ENCODE measurements at places on chromosomes 6 and 20. TPM values are rescaled to one million over a fixed set of nuclear protein-coding genes. Genes with fewer than 3 reads are reported as not detected.
A peak's percentile ranks its signal among the peaks of the same experiment; 100 is the strongest.

GRCh38 chr6:150993253-150993652, 127.8 kb downstream of the MTHFD1L start:
- no peak for DNase-seq
- no peaks in the 10 kb centered on the region for H3K4me1 ChIP-seq
- H3K27me3 ChIP-seq: no peaks in the 10 kb centered on the region
- H3K27ac ChIP-seq: no peak overlapping the region

- DNase-seq: no peak
- H3K27me3 ChIP-seq: no peaks in the 10 kb centered on the region
- no peak overlapping the region for H3K4me3 ChIP-seq
- no peaks in the 10 kb centered on the region for H3K4me1 ChIP-seq
- H3K27ac ChIP-seq: no peak overlapping the region
- H3K36me3 ChIP-seq: no peaks in the 10 kb centered on the region
These were observed 243.3 kb upstream of the GRIK2 start for GRCh38 chr6:101150226-101150625.

Gene PIM1
- total RNA-seq: 244 TPM

DNA sequence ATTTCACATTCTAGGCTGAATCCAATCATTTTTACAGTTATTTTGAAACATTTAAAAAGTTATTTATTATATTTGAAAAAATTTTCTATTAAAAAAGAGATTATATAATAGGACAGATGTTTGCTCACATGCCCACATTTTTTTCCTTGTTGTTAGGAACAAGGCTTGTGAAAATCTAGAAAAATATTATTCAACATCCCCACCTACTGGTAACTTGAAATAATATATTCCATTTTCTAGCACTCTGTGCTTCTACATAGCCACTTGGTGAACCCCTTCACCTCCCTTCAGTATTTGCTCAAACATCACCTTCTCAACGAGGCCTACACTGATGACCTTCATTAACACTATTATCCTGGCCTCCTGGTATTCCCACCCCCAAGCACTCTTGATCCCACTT, 18.3 kb upstream of the GPRC6A start:
- no peak overlapping the region for H3K4me3 ChIP-seq
- DNase-seq: no peak
- no peak overlapping the region for H3K27ac ChIP-seq
- no peaks in the 10 kb centered on the region for H3K36me3 ChIP-seq
- H3K27me3 ChIP-seq: no peaks in the 10 kb centered on the region

DNA sequence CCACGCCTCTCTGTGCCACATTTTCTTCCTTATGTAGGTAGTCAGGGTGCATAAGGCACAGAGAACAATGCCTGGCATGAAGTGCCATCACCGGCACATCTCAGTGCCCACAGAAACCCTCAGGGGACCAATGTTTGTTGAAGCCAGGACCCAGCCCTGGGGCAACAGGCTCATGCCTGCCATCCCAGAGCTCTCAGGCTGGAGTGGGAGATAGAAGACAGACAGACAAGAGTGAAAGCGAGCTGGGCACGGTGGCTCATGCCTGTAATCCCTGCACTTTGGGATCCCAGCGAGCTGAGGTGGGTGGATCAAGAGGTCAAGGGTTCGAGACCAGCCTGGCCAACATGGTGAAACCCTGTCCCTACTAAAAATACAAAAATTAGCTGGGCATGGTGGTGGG, 13.5 kb downstream of the EFCAB8 start:
- no peak for DNase-seq
- no peaks in the 10 kb centered on the region for H3K27me3 ChIP-seq
- H3K27ac ChIP-seq: no peak overlapping the region
- no peaks in the 10 kb centered on the region for H3K4me1 ChIP-seq
- H3K4me3 ChIP-seq: no peak overlapping the region

- H3K4me3 ChIP-seq: no peak overlapping the region
- H3K27me3 ChIP-seq: no peaks in the 10 kb centered on the region
- H3K4me1 ChIP-seq: no peaks in the 10 kb centered on the region
- no peak overlapping the region for H3K27ac ChIP-seq
- no peak for DNase-seq
These were observed 3.0 kb upstream of the GCM1 start for GRCh38 chr6:53151676-53152075.

Gene TEAD3
- total RNA-seq: not detected

Gene OXT
- total RNA-seq: 1.8 TPM

DNA sequence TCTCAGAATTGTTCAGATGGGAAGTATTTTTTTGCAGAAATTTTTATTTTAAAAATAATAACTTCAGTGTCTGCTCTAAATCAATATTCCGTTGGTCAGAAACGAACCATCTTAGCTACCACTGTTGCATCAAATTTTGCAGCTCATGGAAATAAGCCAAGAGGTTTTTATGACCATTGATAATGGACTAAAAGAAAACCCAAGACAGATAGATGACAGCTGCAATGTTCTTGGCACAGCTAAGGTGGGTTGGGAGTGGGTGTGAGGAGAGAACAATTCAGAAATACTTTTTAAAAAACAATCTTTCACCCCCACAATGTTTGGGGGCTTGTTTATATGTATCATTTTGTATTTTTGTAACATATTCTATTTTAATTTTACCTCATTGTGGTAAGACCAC, 121.1 kb downstream of the PDE7B start:
- H3K27me3 ChIP-seq: no peaks in the 10 kb centered on the region
- H3K27ac ChIP-seq: no peak overlapping the region
- no peak for DNase-seq
- H3K4me1 ChIP-seq: no peaks in the 10 kb centered on the region

GRCh38 chr6:143223895-143224294, 163.2 kb downstream of the AIG1 start:
- no peak overlapping the region for H3K27ac ChIP-seq
- DNase-seq: no peak
- no peaks in the 10 kb centered on the region for H3K27me3 ChIP-seq
- H3K36me3 ChIP-seq: no peaks in the 10 kb centered on the region

DNA sequence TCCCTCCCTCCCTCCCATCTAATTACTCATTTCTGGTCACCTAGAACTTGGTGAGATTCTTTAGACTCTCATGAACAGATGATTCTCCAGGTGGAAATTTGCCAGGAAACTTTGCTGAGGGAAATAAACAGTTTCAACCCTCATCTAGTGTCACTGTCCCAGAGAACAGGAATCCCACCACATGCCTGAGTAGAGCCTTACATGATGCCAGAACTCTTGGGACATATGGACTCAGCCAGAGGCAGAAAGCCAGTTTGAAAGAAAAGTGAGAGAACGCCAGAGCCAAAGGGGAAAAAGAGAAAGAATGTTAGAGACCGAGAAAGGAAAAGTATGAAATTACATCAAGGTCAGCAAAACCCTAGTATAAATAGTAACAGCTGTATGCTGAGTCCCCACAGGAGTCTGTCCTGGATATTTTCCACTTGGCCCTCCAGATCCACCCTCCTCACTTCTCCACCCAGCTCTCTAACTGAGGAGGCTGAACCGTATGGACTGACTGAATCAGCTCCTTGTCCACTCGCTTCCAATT, 127.5 kb upstream of the COL21A1 start:
- no peak overlapping the region for H3K4me3 ChIP-seq
- no peak overlapping the region for H3K27ac ChIP-seq
- no peaks in the 10 kb centered on the region for H3K36me3 ChIP-seq
- no peak for DNase-seq
- H3K27me3 ChIP-seq: no peaks in the 10 kb centered on the region
- H3K4me1 ChIP-seq: no peaks in the 10 kb centered on the region

- H3K27ac ChIP-seq: no peak overlapping the region
- no peaks in the 10 kb centered on the region for H3K4me1 ChIP-seq
- H3K27me3 ChIP-seq: no peaks in the 10 kb centered on the region
These were observed 81.6 kb upstream of the MLN start for GRCh38 chr6:33885132-33886057.

Gene LHFPL5
- not detected for total RNA-seq

DNA sequence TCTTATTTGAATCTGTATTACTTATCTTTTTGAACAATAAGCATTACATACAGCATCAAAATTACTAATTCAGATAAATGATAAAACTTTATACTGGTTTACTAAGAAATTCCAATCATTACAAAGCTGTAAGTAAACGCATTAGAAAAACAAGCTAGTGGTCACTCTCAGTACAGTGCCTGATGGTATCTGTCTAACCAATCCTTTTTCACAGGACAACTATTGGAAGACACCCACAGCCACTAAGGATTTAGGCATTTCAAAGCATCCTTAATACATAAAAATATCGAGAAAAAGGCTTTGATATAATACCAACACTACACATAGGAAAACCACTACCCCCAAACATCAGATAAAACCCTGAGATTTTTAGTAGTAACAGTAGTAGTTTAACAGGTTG, 2.6 kb downstream of the CD164 start:
- H3K27ac ChIP-seq: peak overlapping the region; percentile 95
- H3K27me3 ChIP-seq: no peaks in the 10 kb centered on the region
- no peak for DNase-seq
- peaks cover 36% of the 10 kb centered on the region for H3K4me1 ChIP-seq
- H3K4me3 ChIP-seq: peak overlapping the region; percentile 89

GRCh38 chr20:23937303-23938117, 51.1 kb downstream of the GGTLC1 start:
- H3K36me3 ChIP-seq: no peaks in the 10 kb centered on the region
- H3K4me1 ChIP-seq: no peaks in the 10 kb centered on the region
- DNase-seq: peak; percentile 75
- no peaks in the 10 kb centered on the region for H3K27me3 ChIP-seq
- no peak overlapping the region for H3K4me3 ChIP-seq
- H3K27ac ChIP-seq: no peak overlapping the region

- DNase-seq: no peak
- no peaks in the 10 kb centered on the region for H3K27me3 ChIP-seq
- H3K4me3 ChIP-seq: no peak overlapping the region
- H3K27ac ChIP-seq: no peak overlapping the region
These were observed 116.3 kb downstream of the FAXC start for GRCh38 chr6:99233219-99233618.

DNA sequence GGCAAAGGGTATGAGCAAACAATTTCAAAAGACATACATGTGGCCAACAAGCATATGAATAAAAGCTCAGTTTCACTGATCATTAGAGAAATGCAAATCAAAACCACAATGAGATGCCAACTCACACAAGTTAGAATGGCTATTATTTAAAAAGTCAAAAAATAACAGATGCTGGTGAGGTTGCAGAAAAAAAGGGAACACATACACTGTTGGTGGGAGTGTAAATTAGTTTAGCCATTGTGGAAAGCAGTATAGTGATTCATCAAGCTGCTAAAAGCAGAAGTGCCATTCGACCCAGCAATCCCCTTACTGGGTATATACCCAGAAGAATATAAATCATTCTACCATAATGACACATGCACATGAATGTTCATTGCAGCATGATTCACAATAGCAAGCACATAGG, 6.7 kb upstream of the KHDC1L start:
- H3K36me3 ChIP-seq: no peaks in the 10 kb centered on the region
- H3K4me1 ChIP-seq: no peaks in the 10 kb centered on the region
- no peak for DNase-seq
- H3K27ac ChIP-seq: no peak overlapping the region
- H3K27me3 ChIP-seq: no peaks in the 10 kb centered on the region

- no peak for DNase-seq
- H3K4me3 ChIP-seq: no peak overlapping the region
- H3K27me3 ChIP-seq: no peaks in the 10 kb centered on the region
- H3K4me1 ChIP-seq: no peaks in the 10 kb centered on the region
- no peak overlapping the region for H3K27ac ChIP-seq
- no peaks in the 10 kb centered on the region for H3K36me3 ChIP-seq
These were observed 413.1 kb downstream of the PLCB1 start for GRCh38 chr20:8545212-8545611.

DNA sequence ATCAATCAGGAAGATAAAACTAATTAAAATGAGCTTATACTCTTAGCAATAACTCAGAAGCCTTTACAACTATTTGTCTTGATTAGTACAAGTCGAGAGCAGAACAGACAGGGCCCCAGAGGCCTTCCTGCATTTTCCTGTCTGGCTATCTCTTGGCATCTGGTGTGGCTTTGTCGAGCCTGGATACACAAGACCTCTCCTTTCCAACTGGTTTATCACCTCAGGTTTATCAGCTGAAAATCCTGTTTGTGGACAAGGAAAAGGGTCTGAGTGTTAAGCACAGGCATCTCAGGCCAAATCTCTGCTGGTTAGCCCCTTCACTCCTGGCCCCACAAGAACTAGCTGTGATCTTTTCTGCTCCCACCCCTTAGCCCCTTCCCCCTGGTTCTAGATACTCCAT, 32.6 kb downstream of the BAK1 start:
- no peak overlapping the region for H3K4me3 ChIP-seq
- no peak overlapping the region for H3K27ac ChIP-seq
- DNase-seq: no peak
- H3K27me3 ChIP-seq: no peaks in the 10 kb centered on the region
- peaks cover 10% of the 10 kb centered on the region for H3K4me1 ChIP-seq
- H3K36me3 ChIP-seq: no peaks in the 10 kb centered on the region

Gene CRISP3
- total RNA-seq: not detected

Gene HFE
- total RNA-seq: 2.5 TPM

Gene ZC3H12D
- 67.9 TPM for total RNA-seq

GRCh38 chr6:89051676-89052075, 28.9 kb upstream of the PNRC1 start:
- H3K27ac ChIP-seq: no peak overlapping the region
- peak; percentile 14 for DNase-seq
- H3K36me3 ChIP-seq: no peaks in the 10 kb centered on the region
- H3K4me1 ChIP-seq: no peaks in the 10 kb centered on the region
- no peak overlapping the region for H3K4me3 ChIP-seq

- H3K4me1 ChIP-seq: peaks cover 12% of the 10 kb centered on the region
- H3K4me3 ChIP-seq: peak within 1 kb of the TSS; percentile 74
- H3K36me3 ChIP-seq: no peaks in the 10 kb centered on the region
- peak; percentile 76 for DNase-seq
These were observed at the start of gene HSPA1B for GRCh38 chr6:31827286-31828079. TSS of gene HSPA1B (plus strand) at chr6:31827738. CDS start at chr6:31827951, 213 bp downstream.

Gene RFX6
- not detected for total RNA-seq

- no peaks in the 10 kb centered on the region for H3K4me1 ChIP-seq
- H3K27ac ChIP-seq: no peak overlapping the region
- H3K4me3 ChIP-seq: no peak overlapping the region
These were observed 1955.7 kb upstream of the DEFB115 start for GRCh38 chr20:29301624-29302259.

DNA sequence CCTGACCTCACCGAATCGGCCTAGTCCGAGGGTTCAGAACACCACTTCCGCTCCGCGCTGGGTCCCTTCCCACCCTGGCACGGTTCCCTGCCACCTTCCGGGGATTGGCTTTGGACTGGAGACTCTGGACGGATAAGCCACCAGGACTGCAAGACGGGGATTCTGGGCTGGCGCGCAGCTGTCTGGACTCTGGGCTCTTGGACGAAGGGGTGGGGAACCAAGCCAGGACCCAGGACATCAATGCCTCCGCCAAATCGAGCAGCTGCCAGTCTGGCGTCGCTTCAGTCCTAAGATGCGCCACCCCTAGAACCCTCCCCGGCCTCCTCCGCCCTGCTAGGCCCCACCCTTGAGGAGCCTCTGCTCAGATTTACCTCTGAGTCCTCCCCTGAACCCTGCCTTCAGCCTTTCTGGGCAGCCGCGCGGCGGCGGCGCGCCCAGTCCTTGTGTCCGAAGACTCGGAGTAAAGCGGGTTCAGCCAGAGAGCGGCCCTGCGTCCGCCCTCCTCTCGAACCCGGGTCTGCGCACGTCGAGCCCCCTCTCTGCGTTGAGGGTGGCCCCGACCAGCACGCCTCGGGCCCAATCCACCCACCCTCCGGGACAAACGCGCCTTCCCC, 1.2 kb downstream of the KCNK17 start:
- no peak overlapping the region for H3K4me3 ChIP-seq
- H3K4me1 ChIP-seq: no peaks in the 10 kb centered on the region
- no peaks in the 10 kb centered on the region for H3K27me3 ChIP-seq
- H3K36me3 ChIP-seq: no peaks in the 10 kb centered on the region

- H3K27me3 ChIP-seq: no peaks in the 10 kb centered on the region
- no peak overlapping the region for H3K4me3 ChIP-seq
- H3K36me3 ChIP-seq: no peaks in the 10 kb centered on the region
- no peaks in the 10 kb centered on the region for H3K4me1 ChIP-seq
- no peak overlapping the region for H3K27ac ChIP-seq
These were observed 10.3 kb downstream of the KIF25 start for GRCh38 chr6:168007592-168008338.

Gene RPN2
- 88.7 TPM for total RNA-seq

Data from naive thymus-derived CD4-positive, alpha-beta T cell (primary cell).